COLO829 (cell line): ENCODE measurements at places on chromosomes 1 and 21.
A peak's percentile ranks its signal among the peaks of the same experiment; 100 is the strongest.

- DNase-seq = no peak
Measured at GRCh38 chr1:24827379-24828135, 82.3 kb downstream of the CLIC4 start.

- DNase-seq = no peak
Measured at GRCh38 chr1:113135460-113135859, 62.5 kb downstream of the LRIG2 start.

- no peak for DNase-seq
Measured at GRCh38 chr1:241738284-241739078, 86.4 kb downstream of the WDR64 start.

GRCh38 chr1:41500781-41501518, 16.5 kb upstream of the EDN2 start:
- peak; percentile 87 for DNase-seq

GRCh38 chr1:7962014-7962335, 464 bp downstream of the PARK7 start:
- no peak for DNase-seq

GRCh38 chr1:74363220-74363619, 128.0 kb downstream of the TNNI3K start:
- DNase-seq = no peak

DNA sequence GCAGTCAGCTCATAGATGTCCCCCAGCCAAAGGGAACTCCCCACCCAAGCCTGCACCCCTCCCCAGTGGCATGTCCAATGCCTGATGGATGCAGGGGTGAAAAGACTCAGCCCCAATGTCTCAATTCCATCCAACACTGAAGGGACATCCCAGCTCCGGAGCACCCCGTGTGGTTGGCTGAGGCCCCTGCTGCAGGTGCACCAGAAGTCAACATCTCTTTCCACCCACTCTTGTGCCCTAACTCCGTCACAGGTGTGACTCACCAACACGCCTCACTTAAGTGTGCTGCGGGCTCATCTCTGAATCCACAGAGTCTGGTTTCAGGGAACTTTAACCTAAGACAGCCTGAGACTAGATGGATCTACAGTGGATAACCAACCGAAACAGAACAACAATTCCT, 40.9 kb upstream of the ZBTB18 start:
- DNase-seq = no peak

GRCh38 chr1:221439747-221440501, 302.0 kb downstream of the DUSP10 start:
- peak; percentile 80 for DNase-seq

DNA sequence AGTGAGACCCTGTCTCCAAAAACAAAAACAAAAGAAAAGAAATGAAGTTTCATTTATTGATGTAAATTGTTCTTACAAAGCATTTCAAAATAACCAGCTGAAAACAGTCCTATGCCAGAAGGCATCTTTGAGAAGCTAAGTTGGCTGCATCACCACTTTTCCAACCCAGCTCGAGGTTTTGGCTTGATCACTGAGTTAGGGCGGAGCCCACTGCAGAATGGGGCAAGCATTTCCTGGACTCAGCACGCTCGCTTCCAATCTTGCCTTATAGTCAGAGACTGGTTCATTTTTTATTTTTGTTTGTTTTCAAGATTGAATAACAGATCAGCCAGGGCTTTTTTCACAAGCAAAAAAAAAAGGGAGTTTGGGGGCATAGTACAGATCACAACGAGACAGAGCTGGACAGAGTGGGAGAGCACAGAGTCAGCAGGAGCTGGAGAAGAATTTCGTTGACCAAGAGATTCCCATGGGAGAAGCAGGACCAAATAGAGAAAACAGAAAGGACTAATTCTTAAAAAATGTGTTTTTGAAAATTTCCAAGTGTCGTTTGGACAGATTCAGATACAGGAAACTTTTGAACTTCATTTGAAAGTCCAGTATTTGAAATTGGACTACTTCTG, 23.5 kb upstream of the COL6A1 start:
- no peak for DNase-seq

GRCh38 chr1:192303029-192303428, 13.8 kb upstream of the RGS21 start:
- peak; percentile 8 for DNase-seq

- no peak for DNase-seq
Measured at GRCh38 chr1:197638316-197638715, 137.0 kb downstream of the DENND1B start.

- peak; percentile 92 for DNase-seq
Measured at GRCh38 chr1:154970631-154971340, at the start of gene SHC1. Gene SHC1 (minus strand): TSS chr1:154970747. CDS start chr1:154970526, 221 bp downstream.

- DNase-seq = peak; percentile 70
Measured at GRCh38 chr1:84936116-84936810, 43.3 kb upstream of the LPAR3 start.

DNA sequence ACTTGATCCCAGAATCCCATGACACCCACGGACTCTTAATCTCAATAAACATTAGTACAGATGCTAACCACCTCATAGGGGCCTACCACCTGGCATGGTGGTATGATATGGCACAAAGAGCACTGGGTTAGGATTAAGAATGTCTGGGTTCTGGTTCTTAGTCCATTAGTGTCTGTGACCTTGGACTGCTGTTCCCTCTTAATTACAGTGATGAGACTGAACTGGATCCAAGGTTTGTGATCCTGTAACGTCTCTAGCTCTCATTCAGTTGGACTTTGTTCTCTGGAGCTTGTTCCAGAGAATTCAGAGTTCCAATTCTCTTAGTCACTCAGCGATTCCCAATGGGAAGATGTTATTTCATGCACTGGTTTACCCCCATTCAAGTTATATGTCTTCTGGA, 23.6 kb upstream of the PIGC start:
- DNase-seq = no peak

- no peak for DNase-seq
Measured at GRCh38 chr1:227757781-227758180, 22.5 kb downstream of the SNAP47 start.

GRCh38 chr1:200588698-200589097, 31.9 kb downstream of the KIF14 start:
- no peak for DNase-seq

GRCh38 chr1:44417351-44418021, 12.4 kb downstream of the RNF220 start:
- DNase-seq = no peak

GRCh38 chr1:166939741-166940375, 35.5 kb downstream of the ILDR2 start:
- no peak for DNase-seq

- no peak for DNase-seq
Measured at GRCh38 chr1:165815725-165816124, 11.7 kb upstream of the UCK2 start.

- DNase-seq = no peak
Measured at GRCh38 chr1:156432669-156433018, 63.6 kb downstream of the RHBG start.

DNA sequence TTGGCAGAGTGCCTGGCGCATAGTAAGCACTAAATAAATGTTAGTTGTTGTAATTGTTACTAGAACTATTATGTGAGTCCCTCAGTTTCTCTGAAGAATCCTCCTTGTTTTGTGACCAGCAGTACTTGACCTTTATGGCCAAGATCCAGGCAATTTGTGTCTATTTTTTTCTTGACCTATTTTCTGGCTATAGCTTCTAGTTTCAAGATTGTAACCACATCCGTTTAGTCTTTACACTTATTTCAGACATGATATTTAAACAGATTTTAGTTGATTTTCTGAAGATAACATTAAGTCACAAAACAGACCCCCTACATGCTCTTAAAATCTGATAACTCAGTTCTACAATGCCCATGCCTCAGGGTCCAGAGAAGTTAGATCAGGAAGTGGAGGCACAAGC, 50.3 kb downstream of the CDC7 start:
- DNase-seq = no peak

DNA sequence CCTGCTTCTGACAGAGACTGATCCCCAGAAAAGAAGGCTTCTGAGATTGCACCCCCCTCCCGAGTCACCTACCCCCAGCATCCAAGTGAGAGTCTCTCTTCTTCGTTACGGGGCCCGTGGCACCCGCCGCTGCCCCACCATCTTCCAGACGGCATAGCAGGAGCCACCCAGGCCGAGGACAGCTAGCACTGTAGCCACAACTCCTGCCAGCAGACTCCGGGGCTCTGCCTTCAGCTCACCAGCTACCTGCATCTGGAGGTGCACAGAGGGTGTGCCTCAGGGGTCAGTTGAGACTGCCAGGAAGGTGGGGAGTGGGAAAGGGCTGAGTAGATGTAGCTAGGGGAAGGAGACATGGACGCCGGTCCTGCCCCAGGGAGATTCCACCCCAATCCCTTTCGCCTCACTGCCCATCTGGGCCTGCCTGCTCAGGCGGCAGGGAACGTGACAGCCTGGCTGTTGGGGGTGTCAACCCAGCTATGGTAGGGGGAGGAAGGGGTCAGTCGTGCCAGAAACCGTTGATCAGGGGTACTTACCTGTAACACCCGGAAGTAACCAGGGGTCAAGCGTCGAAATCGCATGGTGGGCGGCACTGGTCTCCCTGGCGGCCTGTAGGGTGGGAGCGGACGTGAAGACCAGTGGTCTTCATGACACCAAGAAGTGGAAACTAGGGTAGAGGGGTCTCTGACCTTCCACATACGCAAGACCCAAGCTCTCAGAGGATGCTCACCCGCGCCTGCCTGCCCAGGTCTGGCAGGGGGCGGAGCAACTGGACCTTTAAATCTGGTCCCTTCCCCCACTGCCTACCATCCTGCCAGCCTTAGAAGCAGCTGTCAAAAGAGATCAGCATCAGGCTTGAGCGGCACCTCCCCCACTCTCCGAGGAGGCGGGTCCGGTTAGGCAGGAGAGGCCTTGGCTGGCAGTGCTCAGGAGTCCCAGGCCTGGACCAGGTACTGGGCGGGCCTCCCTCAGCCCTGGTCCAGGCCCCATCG, at the start of gene ZNF593OS:
ZNF593OS (minus strand) TSS at position 749 of the 989 bp plus-strand sequence; CDS start at position 578, 171 bp downstream.
- DNase-seq = no peak

DNA sequence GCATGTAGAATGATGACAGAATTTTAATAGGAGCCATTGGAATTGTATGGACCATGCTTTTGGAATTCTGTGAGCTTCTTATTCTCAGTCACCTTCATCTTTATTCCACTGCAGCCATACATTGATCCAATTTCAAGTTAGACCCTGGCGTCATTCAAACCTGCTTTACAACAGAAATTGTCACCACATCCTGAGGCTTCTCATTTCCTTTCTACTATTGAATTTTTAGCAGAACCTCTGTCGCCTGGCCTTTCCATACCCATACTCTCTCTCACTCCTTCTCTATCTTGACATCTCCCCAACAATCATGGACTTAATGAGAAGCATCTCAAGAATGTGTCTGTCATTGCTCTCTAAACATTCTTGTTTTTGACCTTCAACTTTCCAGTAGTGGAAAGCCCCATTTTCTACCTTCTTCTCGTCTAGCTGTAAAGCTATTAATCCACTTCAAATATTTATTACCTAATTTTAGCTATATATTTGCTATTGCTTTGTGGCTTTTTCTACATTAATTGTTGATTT, 74.1 kb downstream of the CRB1 start:
- DNase-seq = no peak

DNA sequence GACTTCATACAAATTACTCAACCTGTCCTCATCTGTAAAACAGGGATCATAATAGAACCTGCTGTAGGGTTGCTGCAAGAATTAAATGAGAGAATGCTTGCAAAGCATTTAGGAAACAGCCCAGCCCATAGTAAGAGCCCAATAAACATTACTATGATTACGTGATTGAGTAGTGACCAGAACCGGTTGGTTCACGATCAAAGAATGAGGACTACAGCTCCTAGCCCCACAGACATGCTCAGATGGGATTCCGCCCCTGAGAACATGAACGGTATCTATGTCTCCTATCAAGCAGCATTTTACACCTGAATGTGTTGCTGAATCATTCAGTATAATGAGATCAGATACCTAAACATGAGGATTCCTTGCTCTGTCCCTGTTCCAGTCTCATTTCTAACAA, 104.8 kb upstream of the ZNF648 start:
- DNase-seq = no peak

- no peak for DNase-seq
Measured at GRCh38 chr1:155816351-155816750, 40.7 kb downstream of the GON4L start.

- DNase-seq = no peak
Measured at GRCh38 chr1:86699186-86699585, 5.2 kb upstream of the SH3GLB1 start.

DNA sequence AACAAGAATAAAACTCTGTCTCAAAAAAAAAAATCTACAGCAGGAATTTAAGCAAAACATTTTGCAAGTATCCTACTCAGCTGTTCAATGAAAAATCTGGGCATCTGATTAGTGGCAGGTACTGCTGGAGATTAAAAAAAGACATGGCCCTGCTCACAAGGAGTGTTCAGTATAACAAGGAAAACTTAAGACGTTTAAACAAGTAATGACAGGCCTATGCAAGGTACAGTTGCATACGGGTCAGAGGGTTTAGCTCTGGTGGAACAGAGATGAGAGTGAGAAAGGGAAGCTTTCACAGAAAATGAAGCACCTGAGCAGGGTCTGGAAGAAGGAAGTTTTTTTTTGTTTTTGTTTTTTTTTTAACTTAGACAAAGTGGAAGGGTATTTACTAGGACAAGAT, 23.0 kb downstream of the SNRNP40 start:
- DNase-seq = no peak

DNA sequence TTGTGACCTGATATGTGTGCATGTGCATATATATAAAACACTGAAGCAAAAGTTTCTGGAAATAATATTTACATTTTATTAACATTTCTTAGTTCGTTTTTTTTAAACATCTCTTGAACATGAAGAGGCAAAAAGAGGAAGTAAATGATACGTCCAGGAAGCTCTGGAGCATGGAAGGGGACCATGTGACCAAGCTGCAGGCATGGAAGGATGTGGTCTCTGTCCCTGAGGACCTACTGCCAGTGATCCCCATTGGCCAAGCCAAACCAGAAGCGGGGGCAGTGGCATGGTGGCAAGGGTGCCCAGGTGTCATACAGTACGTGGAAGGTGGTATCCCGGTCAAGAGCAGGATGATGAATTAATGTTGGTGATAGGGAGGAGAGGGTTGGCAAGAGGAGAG, 268.3 kb upstream of the PROX1 start:
- no peak for DNase-seq

DNA sequence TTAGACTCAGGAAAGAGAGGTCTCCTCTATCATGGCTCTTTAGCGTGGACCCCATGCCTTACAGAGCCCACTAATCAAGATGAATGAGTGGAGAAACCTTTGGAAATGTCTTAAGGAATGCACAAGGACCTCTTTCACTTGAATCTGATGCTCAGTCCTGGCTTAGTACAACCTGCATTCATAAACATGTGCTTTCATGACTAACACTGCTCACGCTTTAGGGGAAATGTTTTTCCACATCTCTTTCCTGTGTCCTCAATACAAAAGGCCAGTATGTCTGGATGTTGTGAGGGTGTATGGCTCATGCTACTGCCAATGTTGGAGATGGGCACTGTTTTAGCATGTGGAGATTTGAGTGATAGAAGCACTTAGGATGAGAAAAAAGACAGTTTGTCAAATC, 14.2 kb upstream of the GNG12 start:
- DNase-seq = peak; percentile 91
